ENCODE measurements at places on chromosomes 3 and 15.

DNA sequence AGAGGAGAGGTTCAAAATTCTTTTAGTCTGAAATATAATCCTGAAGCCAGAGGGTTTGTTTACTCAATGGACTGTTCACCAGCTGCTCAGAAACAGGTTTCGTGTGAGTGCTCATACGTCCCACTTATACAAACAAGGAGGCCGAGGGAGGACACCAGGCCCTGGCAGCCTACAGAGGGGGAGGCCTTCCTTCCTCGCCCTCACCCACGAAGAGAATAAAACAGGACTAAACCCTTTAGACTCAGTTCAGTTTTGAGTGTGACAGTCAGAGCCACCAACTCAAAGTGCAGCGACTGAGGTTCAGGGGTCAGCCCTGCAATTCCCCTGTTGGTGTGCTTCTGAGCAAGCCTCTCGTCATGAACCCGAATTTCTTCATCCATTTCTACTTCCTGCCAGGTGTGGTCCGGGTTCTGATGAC lies 17.3 kb downstream of the FAM174B start:
- no peak for DNase-seq

DNA sequence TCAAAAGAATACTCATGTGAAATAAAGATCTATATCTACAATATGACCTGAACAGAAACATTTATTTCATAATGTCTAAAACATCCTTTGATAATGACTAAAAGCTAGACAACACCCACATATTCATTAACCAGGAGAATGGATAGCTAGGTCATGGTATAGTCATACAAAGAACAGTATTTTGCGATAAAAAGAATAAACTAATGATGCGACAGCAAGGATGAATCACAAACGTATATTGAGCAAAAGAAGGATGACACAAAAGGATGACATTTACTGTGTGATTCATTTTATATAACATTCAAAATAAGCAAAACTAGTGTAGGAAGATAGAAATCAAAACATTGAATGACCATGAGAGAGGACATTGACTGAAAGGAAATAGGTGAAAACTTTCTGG lies 1233.1 kb downstream of the OTOL1 start:
- no peak for DNase-seq

DNA sequence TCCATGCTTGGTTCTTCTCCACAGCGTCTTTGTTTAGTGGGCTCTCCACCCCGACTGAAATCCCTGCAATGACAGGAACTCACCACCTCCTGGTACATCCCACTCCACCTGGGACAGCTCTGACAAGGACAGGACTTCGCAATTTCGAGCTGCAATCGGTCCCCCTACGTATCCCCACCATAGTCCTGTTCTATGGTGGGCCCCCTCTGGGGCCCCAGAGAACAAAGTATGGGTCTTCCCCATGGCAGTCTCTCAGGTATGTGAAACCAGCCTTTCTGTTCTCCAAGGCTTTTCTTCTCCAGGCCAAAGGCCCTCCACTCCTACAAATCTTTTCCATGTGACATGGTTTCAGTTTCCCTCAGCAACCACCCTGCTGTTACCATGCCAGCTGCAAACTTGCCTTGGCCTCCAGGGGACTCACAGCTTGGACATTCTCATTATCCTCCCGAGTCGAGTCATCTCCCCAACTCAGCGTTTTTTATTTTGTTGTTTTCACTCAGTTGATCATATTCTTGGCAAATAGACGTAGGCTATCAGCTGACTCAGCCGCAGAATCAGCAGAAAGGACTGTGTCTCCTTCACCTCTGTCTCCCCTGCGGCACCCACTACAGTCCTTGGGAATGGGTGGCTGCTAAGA lies 233.3 kb downstream of the OPA1 start:
- DNase-seq, result no peak

- DNase-seq, result no peak
Observed at GRCh38 chr15:84797212-84797611, 19.9 kb upstream of the ALPK3 start.

DNA sequence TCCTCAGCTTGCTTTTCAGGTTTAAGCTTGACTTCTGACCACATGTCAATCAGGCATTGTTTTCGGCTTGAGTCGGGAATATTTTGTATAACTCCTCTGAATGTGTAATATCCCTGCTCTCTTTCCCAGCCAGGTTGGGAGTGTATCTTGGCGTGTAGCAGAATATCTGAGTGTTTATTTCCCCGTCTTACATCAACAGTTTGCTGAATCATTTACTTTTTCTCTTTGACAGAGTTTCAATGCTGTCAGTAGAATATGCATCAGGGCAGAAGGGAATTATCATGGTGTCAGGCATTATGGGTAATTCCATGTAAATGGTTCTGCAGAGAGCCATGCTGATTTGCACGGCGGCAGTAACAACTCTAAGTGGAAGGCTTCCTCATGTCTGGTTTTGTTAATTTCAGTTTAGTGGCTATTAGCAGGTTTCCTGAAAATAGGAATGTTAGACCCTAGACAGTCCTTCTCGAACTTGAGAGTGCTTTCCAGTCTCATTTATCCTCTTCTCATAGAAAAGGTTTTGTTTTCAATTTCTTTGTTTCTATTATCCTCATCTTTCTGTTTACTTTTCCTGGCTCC lies 566.3 kb downstream of the AGBL1 start:
- no peak for DNase-seq

GRCh38 chr15:82874267-82874666 lies 64.8 kb downstream of the WHAMM start:
- DNase-seq, result no peak

Data from activated CD4-positive, alpha-beta T cell treated with anti-CD3 and anti-CD28 coated beads, Interleukin-2, amount 50 U/mL, for 1 hour (primary cell).